ENCODE measurements at places on chromosomes 2 and 18. TPM values are rescaled to one million over a fixed set of nuclear protein-coding genes. Genes with fewer than 3 reads are reported as not detected.

GRCh38 chr2:219207134-219207883, 727 bp downstream of the ZFAND2B start:
- no peak for DNase-seq

GRCh38 chr2:216838151-216838550, 21.7 kb downstream of the TNP1 start:
- no peak for DNase-seq

GRCh38 chr2:31967790-31968189, 43.0 kb downstream of the MEMO1 start:
- DNase-seq: no peak

DNA sequence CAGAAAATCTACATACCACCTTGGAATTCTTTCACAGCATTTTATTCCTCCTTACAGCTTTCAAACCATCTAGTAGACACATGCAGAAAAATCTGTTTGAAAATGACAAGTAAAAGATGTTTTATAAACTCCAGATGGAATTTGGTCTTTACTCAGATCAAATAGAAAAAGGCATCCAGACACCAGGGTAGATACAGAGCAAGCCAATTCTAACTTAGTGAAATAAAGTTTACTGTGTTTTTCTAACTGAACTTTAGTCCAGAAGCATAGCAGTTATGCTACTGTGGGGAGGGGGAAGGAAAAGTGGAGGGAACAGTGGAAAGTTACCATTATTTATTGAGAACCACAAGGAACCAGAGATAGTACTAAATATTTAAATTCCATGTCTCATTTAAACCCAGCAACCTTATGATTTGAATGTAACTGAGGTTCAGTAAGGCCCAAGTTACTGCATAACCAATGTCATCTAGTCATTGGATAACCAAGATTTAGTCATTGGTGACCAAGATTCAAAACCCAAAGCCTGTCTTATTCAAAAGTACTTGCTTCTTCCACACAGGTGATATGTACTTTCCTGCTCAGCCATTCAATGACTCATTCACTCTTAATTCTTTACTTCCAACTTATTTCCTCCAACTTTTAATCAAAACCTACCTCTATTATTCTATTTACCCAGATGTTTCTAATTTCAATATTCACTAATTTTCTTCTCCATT, 57.7 kb downstream of the RAD51AP2 start:
- no peak for DNase-seq

DNA sequence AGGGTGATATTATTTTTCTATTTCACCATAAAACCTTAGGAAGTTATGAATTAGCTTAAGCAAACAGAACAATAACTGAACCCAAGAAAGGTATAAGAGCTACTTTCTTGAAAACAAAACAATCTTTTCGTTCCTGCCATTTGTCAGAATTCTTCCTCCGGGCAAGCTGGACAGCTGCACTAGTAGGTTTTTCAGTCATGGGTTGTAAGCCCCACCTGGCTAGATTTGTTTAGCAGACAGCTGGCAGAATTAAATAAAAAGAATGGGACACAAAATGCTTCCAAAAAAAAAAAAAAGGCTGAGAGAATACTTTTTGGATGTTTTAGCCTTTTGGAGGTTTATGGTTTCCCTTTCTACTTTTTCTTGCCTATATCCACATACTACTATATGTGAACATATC, 694.1 kb downstream of the ARHGAP15 start:
- no peak for DNase-seq

GRCh38 chr18:2573408-2573807, 2.1 kb downstream of the NDC80 start:
- DNase-seq: no peak

- DNase-seq: no peak
Measured at GRCh38 chr2:85089585-85089984, 43.6 kb upstream of the TCF7L1 start.

DNA sequence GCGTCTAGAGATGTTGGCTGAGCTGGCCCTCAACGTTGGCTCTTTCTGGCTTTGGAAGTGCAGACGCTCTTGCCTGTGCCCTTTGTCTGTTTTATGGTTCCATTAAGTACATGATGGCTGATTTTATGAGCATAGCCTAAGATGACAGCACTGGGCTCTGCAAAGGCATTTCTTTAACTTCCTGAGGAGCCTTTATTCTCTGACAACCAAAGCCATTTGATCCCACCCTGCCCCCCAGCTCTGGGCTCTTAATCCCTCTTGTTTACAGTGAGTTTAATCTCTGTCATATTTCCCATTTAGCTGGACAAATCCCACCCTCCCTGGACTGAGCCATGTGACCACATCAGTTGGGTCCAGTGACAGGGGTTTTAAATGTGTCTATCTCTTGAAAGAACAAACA, 195.9 kb downstream of the ACKR3 start:
- DNase-seq: no peak

DNA sequence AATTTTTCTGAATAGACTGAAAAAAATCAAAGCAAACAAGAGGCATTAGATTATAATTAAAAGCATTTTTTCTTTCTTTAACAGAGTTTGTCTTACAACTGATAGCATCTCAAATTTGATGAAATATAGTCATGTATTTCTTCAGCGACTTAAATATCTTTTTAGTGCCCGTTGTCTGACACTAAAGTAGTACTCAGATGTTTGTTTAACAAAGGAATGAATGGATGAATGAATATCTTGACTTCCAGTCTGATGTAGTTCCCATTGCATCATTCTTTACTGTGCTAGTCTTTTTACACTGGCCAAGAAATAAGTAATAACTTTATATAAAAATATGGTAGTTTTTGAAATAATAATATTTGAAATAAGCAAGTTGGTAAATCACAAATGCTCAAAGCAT, 111.1 kb downstream of the TTC27 start:
- DNase-seq: no peak

DNA sequence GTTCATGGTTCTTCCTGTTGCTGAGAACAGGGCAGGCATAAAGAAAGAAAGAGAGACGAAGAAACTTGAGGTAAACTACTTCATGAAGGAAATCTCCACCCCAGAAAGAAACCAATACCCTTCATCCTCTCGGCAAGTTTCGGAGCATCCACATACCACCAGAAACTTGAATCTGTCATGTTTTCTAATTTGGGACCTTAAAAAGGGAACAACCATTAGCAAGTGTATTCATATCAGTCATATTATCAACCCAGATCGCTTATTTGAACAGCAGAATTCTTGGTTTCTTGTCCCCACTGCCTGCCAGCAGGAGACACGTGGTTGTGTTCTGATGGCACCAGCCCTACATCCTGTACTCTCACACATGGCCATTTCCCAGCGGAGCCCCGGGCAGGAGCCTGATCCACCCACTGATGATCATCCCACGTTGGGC, 53.2 kb upstream of the FZD7 start:
- DNase-seq: no peak

DNA sequence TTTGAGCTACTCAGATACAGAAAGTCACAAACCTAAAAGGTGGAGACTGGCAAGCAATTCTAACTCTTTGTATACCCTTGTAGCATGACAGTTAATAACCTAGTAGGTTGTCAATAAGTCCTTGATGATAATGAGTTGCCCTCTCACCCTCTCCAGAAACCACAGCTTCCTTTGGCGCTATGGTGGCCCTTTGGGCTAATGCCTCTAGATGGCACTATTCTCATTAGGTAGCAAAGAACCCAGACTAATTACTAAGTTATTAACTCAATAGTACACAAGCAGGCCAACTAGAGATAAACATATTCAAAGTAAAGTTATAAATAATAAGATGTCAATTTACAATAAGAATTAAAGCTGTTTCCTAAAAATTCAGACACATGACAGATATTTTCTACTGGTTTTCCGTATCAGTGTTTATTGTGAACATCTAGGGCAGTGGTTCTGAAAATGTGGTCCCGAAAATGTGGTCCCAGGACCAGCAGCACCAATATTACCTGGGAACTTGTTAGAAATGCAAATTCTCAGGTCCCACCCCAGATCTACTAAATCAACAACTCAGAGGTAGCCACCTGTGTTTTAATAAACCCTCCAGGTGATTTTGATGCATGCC, 41.1 kb downstream of the LDAH start:
- peak; percentile 20 for DNase-seq

DNA sequence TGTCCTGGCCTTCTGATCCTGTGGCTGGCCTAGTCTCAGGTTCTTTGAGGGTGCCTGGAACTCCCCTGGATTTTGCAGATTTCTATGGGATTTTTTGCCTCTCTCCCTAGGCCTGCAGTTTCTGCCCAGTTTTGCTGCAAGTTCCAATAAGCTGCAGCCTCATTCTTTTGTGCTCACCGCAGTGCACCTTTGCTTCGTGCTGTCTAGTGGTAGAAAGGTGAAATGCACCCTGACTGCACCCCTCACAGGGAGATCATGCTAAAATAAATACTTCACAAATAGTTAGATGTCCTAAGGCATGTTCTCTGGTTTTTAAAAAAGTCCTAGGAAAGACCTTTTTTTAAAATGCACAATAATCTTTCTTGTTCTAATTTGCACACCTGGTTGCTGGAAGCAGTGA, 72.5 kb downstream of the GNAL start:
- DNase-seq: no peak

Gene ERBB4
- not detected for total RNA-seq

Gene CYP27A1
- total RNA-seq: not detected

Gene NEURL3
- total RNA-seq: 1.1 TPM

Gene PSMA8
- total RNA-seq: 1.7 TPM

All from activated CD4-positive, alpha-beta memory T cell treated with anti-CD3 and anti-CD28 coated beads for 36 hours (primary cell).